CD4-positive, alpha-beta T cell treated with Interleukin-12 subunit alpha and Interleukin-12 subunit beta, for 1 hour (primary cell): ENCODE measurements at places on chromosomes 1 and 21.

GRCh38 chr1:17440827-17441168 lies 1.3 kb upstream of the RCC2 start:
- DNase-seq, result no peak

DNA sequence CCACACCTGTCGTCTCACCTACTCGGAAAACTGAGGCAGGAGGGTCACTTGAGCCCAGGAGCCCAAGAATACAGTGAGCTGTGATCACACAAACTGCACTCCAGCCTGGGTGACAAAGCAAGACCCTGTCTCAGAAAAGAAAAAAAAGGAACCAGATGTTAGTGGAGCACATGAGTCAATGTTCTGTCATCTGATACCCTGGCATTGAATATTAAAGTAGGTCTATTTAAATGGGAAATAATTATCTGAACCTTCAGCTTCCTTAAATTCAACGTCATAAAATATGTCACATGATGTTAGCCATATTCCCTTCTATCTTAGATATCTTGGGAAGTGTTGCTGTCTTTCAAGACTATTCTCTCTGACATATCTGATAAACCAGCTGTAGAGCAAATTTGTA lies 47.3 kb downstream of the NCAM2 start:
- DNase-seq, result no peak

DNA sequence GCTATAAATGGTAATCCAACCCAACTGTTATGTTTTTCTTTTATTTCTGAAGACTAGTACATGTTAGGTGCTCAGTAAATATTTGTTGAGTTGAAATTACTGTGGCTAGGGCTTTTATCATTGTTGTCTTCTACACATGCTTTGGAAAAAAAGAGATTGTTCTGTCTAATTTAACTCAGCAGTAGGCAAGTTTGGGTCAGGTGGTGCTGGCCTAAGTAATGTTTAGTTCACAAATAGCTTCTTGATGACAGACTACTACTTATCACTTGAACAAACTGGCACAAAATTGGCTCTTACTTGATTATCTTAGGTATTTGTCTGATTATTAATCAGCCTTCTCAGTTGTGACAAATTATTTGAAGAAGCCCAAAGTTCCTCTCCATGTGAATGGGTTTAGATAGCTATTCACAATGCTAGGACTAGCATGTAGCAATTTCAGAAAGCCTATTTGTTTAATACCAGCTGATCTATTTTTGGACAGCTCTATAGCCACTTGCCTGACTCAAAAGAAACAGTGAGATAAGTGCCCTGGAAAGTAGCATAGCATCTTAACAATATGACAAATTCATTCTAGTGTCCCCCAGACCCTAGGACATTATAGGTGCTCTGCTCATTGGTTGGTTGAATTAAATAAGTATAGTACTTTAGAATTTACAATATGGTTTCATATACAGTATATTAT lies 32.6 kb downstream of the TMEM200B start:
- no peak for DNase-seq

DNA sequence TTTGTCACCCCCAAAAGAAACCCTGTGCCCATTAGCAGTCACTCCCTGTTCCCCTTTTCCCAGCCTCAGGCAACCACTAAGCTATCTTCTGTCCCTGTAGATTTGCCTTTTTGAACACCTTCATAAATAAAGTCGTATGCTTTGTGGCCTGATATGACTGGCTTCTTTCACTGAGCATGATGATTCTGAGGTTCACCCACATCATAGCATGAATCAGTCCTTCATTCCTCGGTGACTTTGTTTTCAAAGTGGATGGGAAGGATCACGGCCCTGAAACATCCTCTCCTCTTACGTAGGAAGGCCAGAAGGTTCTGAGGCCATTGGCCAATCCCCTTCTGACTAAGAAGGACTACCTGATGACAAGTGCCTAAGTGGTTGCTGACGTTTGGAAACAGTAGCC lies 39.1 kb downstream of the NIPAL3 start:
- DNase-seq, result no peak

DNA sequence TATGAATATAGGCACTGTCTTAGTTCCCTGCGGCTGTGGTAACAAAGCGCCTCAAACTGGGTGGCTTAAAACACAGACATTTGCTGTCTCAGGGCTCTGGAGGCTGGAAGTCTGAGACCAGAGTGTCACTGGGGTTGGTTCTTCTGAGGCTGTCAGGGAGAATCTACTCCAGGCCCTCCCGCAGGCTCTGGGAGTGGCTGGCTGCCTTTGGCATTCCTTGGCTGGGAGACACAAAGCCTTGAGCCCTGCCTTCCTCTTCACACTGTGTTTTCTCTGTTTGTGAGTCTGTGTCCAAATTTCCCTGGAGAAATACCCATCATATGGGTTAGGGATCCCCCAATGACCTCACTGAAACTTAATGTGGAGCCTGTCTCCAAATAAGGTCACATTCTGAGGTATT lies 38.5 kb downstream of the B3GALT5 start:
- no peak for DNase-seq

GRCh38 chr1:93332368-93332767 lies 13.3 kb upstream of the DR1 start:
- DNase-seq, result no peak

GRCh38 chr1:66267201-66267940 lies 266.6 kb upstream of the SGIP1 start:
- no peak for DNase-seq

- no peak for DNase-seq
These were observed 149.3 kb downstream of the BRINP3 start for GRCh38 chr1:190328361-190328760.

DNA sequence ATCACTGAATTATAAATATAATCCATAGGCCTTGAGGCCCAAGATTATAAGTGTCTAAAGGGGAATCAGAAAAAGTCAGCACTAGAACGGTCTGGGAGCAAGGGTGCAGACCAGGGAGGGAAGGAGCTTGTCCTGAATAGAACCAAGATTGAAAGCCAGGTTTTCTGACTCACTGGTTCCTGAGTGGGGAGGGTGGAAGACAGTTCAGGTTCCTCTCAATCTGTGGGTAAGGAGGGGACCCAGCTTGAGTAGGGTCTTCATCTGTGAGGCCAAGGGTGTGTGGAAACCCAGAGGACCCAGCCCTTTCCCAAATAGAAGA lies 842 bp downstream of the LENEP start:
- DNase-seq, result no peak

- no peak for DNase-seq
These were observed 218.8 kb downstream of the NTNG1 start for GRCh38 chr1:107359472-107360241.

DNA sequence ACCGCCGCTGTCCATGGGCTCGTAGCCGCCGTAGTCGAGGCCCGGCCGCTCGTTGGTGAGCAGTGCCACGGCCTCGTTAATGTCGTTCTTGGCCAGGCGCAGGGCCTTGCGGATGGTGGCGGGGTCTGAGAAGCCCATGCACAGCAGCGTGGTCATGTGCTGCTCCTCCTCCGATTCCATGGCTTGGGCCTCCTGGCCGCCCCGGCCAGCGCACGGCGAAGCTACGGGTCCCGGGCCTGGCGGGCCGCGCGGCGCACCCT lies 300 bp downstream of the USP24 start:
- no peak for DNase-seq

DNA sequence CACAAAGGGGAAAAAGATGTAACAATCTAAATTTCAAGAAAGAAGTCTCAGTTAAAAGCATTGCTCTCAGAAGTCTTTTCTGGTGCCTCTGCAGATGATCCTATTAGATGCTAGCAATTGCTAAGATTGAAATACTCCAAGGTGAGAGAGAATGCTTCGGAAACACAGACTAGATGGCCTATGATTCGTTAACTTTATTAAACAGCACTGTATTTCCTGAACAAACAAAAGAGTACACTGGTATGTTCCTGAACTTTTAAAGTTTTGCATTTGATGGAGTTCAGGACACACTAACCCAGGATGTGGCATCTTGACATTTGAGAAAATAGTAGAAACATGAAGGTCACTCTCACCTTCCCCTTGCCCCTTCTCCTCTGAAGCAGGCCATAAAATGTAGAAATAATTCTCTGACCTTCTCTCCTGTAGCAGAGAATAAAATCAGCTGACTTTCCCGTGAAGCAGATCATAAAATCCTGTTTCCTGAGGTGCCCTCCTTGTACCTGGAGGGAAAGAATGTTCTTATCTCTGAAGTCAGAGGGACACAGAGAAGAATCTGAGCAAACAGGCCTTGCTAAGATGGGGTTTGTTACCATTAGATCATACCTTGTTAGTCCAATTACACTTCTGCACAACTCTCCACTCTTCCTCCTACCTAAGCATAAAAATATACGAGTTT lies 142.9 kb upstream of the USP25 start:
- DNase-seq, result no peak

- DNase-seq, result no peak
These were observed 124.8 kb upstream of the EDN2 start for GRCh38 chr1:41609166-41609883.

DNA sequence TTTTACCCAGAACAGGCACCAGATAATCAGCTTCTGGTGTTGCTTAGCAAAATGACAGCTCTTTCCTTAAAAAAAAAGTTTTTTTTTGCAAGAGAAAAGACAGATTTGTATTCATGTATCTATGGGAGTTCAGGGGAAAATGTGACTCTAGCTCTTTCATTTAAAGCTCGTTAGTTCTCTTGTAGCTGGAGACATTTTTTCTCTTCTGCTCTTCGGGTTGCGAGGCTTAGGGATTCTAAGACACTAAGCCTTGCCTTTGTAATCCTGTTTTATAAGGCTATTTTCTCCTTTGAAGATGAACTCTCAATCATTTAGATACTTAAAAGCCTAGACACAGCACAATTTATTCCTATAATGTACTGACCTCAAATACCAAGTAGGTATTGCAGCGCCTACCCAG lies 40.3 kb upstream of the EDARADD start:
- DNase-seq, result no peak

- no peak for DNase-seq
These were observed 48.3 kb upstream of the NCAM2 start for GRCh38 chr21:20949884-20950283.

GRCh38 chr1:220321758-220322157 lies 49.5 kb upstream of the RAB3GAP2 start:
- no peak for DNase-seq

GRCh38 chr1:206002871-206003801 lies at the start of gene RAB7B:
Gene RAB7B, minus strand, starts transcription at chr1:206003395. Its CDS starts 9,260 bp downstream, at chr1:205994135.
- DNase-seq, result no peak

DNA sequence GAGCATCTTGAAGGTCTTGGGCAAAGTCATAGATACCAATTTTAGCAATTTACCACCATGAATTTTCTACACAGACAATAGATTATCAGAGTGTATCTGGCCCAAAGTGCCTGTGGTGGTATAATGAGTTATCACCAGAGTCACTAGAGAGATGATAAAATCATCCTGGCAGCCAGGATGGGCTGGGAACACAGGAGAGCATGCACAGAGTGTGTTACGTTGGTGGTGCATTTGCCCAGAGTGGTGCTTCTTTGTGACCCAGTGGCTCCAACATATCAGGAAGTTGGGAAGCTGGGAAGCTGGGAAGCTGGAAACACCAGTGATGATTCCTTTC lies 236.7 kb upstream of the PROX1 start:
- DNase-seq, result no peak

DNA sequence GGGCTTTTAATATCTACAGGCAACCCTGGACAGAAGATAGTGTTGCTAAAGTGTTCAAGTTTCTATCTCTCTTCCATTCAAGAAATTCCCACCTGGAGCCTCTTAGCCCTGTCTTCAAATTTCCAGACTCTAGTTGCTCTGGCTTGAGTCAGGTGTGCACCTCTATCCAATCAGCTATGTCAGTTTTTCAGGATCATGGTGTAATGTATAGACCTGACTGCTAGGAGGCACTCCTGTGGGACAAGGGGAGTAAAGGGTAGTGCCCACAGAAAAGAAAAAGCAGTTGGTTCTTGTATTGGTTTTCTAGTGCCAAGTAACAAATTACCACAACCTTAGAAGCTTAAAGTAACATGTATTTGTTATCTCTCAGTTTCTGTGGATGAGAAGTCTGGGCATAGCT lies 6.2 kb upstream of the ZRANB2 start:
- DNase-seq, result no peak

DNA sequence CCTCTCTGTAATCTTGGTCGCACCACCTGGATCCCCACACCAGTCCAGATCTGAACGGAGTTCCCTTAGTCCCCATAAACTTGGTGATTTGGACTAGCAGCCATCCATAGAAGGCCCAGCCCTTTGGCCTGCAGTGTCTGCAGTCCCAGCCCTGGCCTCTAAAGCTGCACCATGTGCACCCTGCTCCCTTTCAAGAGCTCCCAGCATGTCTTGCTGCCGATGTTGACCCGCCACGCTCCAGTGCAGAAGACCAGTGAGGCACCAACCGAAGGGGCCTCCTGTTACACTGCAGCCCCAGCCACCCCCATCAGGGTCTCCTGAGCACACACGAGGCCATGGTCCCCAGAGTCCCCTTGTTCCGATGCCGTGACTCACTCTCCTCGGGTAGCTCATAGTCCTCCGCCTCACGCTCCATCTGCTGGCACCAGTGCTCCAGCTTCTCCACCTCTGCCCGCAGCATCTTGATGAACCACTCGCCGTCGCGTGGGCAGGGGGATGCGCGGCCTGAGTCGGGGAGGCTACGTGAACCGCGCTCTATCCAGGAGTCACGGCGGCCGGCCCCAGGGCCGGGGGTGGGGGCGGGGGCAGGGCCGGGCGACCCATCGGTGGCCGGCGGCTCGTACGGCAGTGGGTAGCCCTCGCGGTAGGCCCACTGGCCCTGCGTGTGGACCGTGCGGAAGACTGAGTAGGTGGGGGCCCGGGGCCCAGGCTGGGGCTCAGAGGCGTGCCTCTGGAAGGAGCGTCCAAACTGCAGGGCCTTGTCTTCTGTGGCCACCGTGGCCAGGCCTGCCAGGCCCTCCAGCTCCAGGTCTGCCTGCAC lies 8.9 kb upstream of the SMIM12 start:
- no peak for DNase-seq

DNA sequence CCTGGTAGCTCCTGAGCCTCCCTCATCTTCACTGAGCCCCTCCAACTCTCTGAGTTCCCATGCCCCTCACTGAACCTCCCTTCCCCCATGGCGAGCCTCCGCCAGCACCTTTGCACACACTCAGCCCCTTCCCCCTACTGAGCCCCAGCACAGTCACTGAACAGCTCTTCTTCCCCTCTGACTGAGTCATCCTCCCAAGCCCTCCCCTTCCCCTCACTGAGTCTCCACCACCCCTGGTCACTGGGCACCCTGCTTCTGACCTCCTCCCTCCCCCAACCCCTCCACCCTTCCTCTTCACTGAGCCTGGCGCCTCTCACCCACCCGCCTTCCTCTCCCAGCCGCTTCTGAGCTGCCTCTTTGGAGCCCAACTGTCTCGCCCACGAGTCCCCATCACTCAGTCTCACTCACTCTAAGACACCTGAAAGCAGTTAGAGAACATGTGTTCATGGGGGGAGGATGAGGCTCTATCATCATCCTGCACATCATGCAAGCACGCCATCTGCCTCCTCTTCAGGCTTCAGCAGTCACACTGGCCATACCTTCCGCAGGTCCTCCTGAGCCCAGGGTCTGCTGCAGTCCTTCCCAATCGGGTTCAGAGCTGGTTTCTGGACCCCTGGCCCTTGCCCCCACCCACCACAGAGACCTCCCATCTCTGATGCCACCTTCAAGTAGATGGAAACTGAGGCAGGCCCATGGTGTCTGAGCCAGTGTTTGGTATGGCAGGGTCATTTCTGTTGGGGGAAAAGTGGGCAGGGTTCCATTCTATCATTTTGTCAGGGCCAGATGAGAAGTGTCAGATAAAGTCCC lies 2.0 kb upstream of the TRNP1 start:
- no peak for DNase-seq
